NCI-H748 treated with DMSO at 0.1 percent for 48 hours (cell line): ENCODE measurements at places on chromosomes 4 and X.

GRCh38 chr4:128930051-128930450, 120.6 kb downstream of the JADE1 start:
- no peak for DNase-seq

DNA sequence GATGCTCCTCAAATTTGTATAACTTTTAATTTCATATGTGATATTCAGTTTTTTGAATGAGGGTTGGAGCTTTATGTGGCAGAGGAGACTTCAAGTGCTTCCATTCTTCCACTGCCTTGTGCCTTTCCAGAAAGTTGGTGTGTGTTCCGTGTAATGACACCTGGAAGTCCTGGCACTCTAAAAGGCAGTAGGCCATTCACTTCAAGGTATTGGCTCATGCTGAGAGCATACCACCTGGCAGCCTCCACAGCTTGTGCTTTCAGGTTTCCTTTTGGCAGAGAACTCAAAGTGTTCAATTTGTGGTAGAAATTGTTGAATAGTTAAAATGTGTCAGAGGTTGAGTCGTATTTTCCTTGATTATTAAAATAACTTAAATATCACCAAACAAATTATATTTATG, 49.6 kb downstream of the GRIA2 start:
- DNase-seq: no peak

- DNase-seq: no peak
These were observed 807.2 kb downstream of the GLUD2 start for GRCh38 chrX:121854614-121854911.

GRCh38 chr4:108385076-108385475, 216.3 kb upstream of the LEF1 start:
- DNase-seq: no peak

GRCh38 chr4:118894034-118894433, 5.4 kb downstream of the SYNPO2 start:
- DNase-seq: no peak

DNA sequence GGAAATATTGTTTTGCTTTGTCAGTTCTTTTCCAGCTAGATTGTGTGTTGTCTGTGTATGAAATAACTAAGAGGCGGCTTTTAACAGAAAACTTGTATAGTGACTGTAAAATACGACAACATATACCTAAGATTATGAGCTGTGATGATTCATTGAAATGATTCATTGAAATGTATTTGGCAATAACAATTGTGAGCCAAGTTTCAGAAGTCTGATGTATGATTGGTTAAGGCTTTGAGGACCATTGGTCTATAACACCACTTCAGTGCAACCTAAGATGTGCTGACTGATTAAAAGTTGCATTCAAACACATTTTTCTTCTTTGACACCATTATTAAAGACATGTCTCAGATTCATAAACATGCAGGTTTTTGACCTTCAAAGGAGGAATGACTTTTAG, 76.6 kb downstream of the PTPN13 start:
- DNase-seq: no peak

- no peak for DNase-seq
These were observed 541 bp downstream of the AIMP1 start for GRCh38 chr4:106316773-106317409.

- no peak for DNase-seq
These were observed 229.9 kb upstream of the PITX2 start for GRCh38 chr4:110852793-110853192.

DNA sequence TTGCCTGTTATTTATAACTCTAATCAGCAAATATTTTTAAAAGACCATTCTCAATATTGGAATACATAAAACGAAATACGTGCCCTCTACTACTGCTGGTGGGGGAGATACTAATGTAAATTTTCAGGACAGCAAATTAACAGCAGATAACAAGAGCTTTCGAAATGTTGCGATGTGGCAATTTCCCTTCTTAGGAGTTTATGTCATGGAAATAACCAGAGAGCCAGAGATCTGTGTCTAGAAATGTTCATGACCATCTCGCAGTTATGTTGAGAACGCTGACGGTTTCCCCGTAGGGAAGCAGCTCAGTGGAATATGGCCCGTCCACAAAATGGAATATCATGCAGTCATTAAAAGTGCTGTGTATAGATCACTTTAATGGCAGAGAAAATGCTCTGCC, 238.4 kb upstream of the PSAPL1 start:
- no peak for DNase-seq

DNA sequence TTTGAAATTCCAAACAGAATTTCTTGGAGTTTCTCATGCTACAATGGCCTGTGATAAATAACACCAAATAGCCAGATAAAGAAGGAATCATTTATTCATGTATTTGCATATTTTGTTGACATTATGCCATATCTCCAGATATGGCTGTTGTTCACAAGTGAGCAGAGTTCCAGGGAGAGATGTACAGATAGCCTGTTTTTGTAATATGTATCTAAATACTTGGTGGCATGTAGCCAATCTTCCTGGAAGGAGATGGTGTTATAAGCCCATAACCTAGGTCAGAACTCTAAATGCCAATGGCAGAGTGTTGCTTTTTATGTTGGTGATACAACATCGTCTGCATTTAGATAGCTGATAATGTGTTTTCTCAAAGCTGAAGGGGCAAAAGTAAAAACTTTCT, 292.2 kb downstream of the FBXO8 start:
- DNase-seq: no peak

GRCh38 chr4:92047209-92047875, 256.4 kb upstream of the GRID2 start:
- DNase-seq: no peak

DNA sequence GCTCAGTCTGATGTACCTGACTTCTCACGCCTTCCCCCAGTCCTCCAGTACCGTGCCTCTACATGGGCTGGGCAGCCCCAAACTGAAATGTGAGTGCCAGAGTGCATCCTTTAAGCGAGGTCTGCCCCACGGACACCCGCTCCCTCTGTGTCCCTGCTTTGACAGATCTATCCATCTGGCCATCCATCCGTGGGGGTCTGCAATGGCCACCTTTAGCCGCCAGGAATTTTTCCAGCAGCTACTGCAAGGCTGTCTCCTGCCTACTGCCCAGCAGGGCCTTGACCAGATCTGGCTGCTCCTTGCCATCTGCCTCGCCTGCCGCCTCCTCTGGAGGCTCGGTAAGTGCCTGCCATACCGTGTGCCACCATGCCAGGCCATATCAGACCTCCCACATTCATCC, 827 bp downstream of the PORCN start:
- no peak for DNase-seq

- no peak for DNase-seq
These were observed 9.2 kb downstream of the VSIG4 start for GRCh38 chrX:66030505-66031317.

DNA sequence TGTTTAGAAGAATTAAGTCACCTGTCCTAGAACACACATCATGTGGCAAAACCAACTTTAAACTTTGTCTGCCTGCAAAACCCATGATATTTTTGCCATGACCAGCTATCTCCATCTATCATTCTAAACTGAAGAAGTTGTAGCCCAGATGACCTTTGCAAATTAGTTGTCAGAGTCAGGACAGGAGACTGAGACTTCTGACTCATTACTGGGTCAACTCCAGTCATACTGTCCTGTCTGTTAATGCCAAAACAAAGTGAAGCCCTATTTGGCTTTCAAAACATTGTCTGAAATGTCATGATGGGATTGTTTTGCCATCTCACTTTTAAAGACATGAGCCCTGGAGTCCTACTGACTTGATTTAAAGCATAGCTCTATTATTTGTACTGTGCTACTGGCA, 365.7 kb upstream of the CPEB2 start:
- no peak for DNase-seq

DNA sequence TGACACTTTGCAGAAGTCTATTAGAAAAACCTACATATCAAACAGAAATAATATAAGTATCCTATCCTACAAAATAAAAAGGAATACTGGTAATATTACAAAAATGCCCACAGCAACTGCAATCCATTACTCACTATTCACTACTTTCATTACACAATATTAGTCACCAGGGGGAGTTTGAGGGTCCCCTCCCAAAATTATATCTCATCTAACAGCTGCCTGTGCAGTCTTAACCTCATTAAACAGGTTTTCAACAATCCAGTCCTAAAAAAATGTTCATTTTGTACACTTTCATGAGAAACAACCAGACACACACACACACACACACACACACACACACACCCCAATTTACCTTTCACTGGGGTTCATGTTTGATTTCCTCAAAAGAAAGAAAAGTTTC, 2.9 kb downstream of the CLOCK start:
- DNase-seq: no peak

- no peak for DNase-seq
These were observed 33.8 kb downstream of the CLDN2 start for GRCh38 chrX:106954041-106954440.

GRCh38 chr4:101328063-101328602, 19.2 kb downstream of the PPP3CA start:
- no peak for DNase-seq

DNA sequence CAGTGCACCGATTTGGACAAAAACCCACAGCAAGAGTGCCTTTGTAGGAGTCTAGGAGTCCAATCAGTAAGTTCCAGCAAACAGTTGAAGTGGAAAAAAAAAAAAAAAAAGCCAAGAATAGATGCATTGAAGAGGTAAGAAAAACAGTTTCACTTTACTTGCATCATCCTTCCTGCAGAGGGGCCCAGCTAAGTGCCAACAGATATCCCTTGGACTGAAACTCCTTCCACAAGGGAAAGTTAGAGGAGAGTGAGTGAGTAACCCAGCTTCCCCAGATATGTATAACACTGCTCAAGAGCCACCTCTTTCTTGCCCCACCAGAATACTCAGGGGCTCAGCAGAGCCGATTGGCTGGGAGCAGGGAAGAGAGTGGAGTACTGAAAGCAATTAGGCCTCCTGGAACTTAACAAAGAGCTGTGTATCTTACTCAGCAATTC, 617.7 kb upstream of the SMIM31 start:
- no peak for DNase-seq

DNA sequence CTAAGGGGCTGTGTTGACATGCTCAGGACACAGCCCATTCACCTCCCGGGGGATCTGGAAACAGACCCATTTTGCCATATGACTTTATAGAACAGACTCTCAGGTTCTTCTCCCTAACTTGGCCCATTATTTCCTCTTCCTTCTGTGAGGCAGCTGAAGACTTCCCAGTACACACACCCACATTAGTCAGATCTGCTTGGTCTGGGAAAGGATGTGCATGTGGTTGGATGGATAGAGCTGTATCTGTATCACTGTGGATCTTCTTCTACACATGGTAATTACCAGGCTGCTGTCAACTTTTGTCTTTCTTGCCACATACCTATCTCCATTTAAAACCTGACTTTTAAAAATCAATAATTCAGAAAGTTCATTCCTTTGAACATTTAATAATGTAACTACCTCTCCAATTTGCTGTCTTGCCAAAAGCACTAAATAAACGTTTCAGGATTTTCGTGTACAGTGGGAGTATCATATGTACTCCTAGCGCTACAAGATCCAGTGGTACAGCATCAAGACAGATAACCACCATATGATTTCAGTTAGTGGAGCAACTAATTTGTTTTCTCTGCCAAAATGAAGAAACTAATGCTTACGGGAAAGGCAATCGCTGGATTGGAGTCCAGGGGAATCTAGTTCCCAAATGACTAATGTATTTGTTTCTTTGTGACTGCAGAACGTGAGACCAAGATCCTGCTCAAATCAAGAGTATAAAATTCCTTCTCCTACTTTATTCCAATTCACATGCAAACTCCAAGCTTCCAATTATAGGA, 134.1 kb upstream of the MAP3K15 start:
- no peak for DNase-seq

GRCh38 chrX:136936183-136936549, 55.6 kb upstream of the RBMX start:
- DNase-seq: no peak

DNA sequence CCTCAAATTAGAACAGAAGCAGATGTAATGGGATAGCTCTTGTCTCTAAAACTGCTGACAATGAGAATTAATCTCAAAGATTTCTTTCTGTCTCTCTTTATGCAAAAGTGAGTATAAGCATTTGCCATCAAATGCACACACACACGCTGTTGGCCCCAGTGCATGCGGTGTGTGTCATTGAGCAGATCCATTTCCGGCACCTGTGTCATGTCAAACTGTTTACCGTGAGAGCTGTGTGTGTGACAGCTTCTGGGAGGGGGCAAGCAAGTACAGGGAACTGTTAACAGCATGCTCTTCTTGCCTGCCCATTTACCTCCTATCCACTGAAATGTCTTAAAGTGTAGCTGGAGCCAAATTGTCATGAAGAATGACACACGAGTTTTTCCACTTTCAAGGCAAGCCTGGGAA, 297.9 kb upstream of the FAT4 start:
- DNase-seq: no peak
